Activated CD8-positive, alpha-beta memory T cell treated with anti-CD3 and anti-CD28 coated beads for 48 hours (primary cell): ENCODE measurements at places on chromosomes 2 and 18.

- no peak for DNase-seq
Observed at GRCh38 chr2:30161929-30162706, 15.3 kb downstream of the YPEL5 start.

DNA sequence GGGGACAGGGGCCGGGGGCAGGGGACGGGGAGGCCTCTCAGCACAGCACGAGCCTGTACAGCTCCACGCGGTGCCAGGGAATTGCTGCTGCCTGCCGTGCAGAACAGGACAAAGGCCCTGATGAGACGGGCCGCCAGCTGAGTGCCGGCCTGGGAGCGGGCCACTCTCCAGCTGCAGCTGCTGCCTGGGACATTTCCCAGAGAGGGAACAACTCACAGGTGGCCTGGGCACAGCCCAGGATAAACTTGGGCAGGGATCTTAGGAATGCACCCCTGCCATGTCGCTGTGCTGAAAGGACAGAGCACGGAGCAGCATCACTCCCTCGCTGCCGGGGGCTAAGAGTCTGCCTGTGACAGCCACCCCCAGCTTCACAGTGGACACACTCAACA is 38.8 kb downstream of the CENPO start:
- no peak for DNase-seq

- no peak for DNase-seq
Observed at GRCh38 chr2:71453404-71454220, at the start of gene DYSF. Gene DYSF (plus strand): TSS chr2:71453561.

GRCh38 chr2:40797120-40797519 is 345.2 kb upstream of the SLC8A1 start:
- DNase-seq = no peak

GRCh38 chr2:235658351-235659174 is 164.7 kb downstream of the AGAP1 start:
- no peak for DNase-seq

DNA sequence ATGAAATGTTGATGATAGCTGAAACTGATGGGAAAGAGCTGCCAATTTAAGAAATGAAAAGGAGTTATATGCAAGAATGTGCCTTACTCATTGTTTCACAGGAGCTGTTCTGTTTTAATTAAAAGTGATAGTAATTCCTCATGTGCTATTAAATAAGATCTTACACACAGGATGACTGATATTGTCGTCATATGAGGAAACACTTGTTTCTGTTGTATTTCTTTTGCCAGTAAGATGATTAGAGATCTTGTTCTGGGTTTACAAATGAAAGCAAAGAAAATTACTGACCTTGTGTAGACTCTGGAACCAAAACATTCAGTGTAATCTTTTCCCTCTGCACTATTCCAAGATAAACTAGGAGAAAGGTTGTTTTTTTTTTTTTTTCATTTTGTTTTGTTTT is 123.6 kb downstream of the MAP3K20 start:
- DNase-seq = no peak

DNA sequence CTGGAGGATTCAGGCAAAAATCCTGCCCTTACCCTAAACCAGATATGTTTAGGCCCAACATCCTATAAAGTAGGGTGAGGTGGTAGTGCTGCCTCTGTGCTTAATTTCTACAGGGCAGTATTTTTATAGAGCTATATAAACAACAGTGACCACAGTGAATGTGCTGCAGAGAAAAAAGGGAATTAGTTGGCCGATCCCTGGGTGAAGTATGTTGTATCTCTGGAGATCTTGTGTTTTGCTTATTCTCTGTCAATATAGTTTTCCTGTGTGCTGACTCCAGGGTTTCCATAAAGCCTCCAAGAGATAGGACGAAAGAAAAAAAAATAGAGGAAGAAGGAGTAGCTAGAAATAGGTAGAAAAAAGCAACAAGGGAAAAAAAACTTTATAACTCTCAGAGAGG is 88.9 kb upstream of the THOC1 start:
- no peak for DNase-seq

- no peak for DNase-seq
Observed at GRCh38 chr2:145740302-145740701, 1220.4 kb upstream of the ZEB2 start.

DNA sequence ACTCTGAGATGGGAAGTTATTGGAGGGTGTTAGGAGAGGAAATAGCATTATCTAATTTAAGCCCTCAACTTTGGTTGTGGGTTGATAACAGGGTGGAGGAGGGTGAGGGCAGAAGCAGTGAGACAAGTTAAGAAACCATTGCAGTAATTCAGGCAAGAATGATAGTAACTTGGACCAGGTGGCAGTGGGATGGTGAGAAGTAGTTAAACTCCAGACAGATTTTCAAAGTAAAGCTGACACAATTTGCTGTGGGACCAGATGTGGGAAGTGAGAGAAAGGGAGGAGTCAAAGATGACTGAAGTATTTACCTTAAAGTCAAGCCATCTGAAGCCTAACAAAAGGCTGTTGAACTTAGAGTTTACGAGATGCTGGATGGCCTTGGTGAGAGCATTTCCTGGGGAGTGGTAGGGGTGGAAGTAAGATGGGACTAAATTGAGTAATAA is 163.2 kb upstream of the KLF7 start:
- no peak for DNase-seq
